ENCODE measurements at places on chromosomes 11 and 22.

DNA sequence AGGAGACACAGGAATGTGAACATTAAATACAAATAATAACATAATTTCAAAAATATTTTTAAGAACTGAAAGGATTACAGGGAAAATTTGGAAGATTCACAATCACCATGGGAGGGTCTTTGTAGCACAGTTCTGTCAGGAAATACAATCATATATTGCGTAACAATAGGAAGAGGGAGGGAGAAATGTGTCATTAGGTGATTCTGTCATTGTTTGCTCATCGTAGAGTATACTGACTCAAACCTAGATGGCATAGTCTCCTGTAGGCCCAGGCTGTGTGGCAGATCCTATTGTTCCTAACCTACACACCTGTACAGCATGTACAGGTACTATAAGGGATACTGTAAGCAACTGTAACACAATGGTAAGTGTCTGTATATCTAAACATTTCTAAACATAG, 330.4 kb downstream of the BRD1 start:
- no peak overlapping the region for H3K4me3 ChIP-seq
- no peaks in the 10 kb centered on the region for H3K4me1 ChIP-seq
- H3K27me3 ChIP-seq: no peaks in the 10 kb centered on the region
- no peaks in the 10 kb centered on the region for H3K36me3 ChIP-seq

GRCh38 chr11:10900681-10901415, 43.0 kb upstream of the ZBED5 start:
- H3K27ac ChIP-seq: no peak overlapping the region
- H3K27me3 ChIP-seq: no peaks in the 10 kb centered on the region
- DNase-seq: no peak
- H3K4me1 ChIP-seq: no peaks in the 10 kb centered on the region

- no peaks in the 10 kb centered on the region for H3K27me3 ChIP-seq
- DNase-seq: no peak
- no peaks in the 10 kb centered on the region for H3K4me1 ChIP-seq
- H3K4me3 ChIP-seq: no peak overlapping the region
- no peaks in the 10 kb centered on the region for H3K36me3 ChIP-seq
- no peak overlapping the region for H3K27ac ChIP-seq
Observed at GRCh38 chr22:22761606-22761962, 117.2 kb downstream of the GGTLC2 start.

- H3K4me1 ChIP-seq: peaks cover 23% of the 10 kb centered on the region
- DNase-seq: peak; percentile 48
- H3K4me3 ChIP-seq: peak overlapping the region; percentile 33
- H3K27me3 ChIP-seq: peaks cover 27% of the 10 kb centered on the region
- H3K27ac ChIP-seq: no peak overlapping the region
Observed at GRCh38 chr22:50169774-50170341, 673 bp upstream of the PANX2 start.

DNA sequence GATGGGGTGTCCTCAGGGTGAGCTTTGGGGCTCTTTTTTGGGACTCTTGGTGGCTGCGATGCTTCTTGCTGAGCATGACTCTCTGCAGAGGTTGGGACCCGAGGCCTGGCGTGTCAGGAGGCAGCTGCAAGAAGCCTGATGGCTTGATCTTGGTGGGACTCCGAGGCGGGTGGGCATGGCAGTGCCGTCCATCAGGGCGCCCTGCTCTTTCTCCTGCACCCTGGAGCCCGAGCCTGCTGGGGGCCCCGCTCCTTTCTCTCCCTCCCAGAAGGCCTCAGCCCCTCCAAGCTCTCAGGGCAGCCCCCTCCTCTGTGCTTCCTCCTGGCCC, 432.7 kb downstream of the TBC1D22A start:
- H3K4me3 ChIP-seq: no peak overlapping the region
- no peak for DNase-seq
- H3K27me3 ChIP-seq: no peaks in the 10 kb centered on the region
- no peak overlapping the region for H3K27ac ChIP-seq
- H3K4me1 ChIP-seq: no peaks in the 10 kb centered on the region
